ENCODE measurements at places on chromosomes 2 and 18.

DNA sequence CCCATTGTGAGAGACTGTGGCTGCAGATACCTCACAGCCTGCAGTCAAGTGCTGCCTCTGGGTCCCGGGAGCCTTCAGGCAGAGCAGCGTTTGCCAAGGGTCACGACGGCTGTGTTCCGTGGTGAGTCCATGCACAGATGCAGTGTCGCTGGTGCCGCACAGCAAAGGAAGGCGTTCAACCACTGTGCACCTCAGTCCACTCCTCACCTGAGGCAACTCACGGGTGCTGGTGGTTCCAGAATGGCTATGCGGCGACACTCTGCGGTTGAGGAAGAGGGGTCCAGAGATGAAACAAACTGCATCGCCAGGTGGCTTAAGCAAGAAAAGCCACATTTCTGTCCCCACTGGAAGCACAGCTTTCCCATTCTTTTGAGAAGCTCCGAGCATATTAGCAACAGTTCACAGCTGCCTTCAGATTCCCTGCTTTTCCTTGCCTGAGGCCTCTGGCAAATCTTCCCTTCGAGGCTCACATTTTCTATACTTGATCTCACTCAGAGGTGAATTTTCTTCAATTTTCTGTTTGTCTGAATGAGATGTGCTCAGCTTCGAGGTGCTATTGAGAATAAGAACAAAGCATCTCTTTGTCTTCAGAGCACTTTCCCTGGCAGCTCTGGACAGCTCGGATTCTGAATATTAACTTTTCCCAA is 208.8 kb upstream of the TWIST2 start:
- no peak for DNase-seq

DNA sequence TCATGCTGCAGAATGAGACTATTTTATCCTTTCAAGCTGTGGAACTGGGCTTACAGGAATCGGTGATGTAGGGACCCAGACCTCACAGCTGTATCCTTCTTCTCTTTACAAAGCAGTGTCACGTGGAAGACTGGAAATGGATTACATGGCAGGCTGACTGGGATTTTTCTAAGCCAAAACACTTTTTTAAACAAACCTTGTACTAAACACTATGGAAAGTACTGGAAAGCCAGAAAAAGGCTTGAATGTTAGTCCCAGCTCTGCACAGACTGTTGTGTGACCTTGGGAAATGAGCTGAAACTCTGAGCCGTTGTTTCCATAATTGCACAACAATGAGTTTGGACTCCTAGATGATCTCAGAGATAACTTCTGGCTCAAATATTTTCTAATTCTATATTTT is 7.6 kb upstream of the ADAM23 start:
- DNase-seq = no peak

DNA sequence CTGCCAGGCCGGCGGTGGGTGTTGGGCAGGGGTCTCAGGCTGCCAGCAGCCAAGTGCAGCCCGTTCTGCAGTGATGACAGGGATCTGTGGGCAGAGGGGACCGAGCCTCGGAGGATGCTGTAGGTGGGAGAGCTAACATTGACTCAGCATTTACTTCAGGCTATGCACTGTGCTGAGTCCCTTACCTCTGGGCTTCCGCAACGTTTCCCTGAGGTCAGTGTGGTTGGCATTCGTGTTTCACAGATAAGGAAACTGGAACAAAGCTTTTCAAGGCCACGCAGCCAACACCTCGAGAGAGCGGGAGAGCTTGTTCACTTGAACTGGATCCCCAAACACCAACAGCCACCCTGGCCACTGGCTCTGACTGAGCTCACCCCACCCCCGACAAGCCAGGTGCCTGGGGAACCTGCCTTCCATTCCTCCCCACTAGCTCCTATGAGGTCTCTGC is 839 bp upstream of the GPR148 start:
- DNase-seq = no peak

- no peak for DNase-seq
These were observed 59.4 kb downstream of the ALPK2 start for GRCh38 chr18:58569490-58569911.

DNA sequence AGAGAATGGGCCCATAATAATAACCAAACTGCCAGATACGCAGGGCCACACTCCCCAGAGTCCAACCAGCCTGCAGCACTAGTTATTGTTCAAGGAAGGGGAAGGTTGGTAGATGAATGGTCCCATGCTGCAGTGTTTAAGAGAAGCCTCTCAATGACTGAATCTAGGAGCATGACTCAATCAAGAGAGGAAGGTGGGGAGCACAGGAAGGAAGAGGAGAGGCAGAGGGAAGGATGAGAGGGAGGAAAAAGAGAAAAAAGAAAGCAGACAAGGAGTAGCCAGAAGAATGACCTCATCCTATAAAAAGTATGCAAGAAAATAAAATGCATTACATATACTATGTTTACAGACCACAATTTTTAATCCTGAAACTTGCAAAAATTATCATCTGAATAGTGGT is 174.5 kb downstream of the TCF4 start:
- DNase-seq = no peak

- DNase-seq = no peak
These were observed 45.0 kb upstream of the CYTIP start for GRCh38 chr2:157488877-157489276.

DNA sequence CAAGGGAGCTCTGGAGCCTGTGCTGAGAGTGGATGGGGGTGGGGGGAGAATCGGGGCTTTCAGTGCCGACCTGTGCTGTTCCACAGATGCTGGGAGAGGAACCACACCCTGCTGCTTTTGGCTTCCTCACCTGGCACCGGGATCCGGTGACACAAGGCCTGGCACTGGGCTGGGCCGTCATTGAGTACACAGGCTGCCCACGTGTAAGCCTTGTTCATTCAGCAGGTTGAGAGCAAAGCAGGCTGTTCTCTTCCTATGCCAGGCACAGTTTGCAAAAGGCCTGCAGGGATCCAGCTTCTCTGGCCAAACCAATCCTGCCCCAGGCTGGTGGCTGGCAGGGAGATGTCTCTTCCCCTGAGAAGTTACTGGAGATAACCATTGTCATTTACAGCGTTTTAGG is 17.1 kb downstream of the TRIB2 start:
- DNase-seq = no peak

DNA sequence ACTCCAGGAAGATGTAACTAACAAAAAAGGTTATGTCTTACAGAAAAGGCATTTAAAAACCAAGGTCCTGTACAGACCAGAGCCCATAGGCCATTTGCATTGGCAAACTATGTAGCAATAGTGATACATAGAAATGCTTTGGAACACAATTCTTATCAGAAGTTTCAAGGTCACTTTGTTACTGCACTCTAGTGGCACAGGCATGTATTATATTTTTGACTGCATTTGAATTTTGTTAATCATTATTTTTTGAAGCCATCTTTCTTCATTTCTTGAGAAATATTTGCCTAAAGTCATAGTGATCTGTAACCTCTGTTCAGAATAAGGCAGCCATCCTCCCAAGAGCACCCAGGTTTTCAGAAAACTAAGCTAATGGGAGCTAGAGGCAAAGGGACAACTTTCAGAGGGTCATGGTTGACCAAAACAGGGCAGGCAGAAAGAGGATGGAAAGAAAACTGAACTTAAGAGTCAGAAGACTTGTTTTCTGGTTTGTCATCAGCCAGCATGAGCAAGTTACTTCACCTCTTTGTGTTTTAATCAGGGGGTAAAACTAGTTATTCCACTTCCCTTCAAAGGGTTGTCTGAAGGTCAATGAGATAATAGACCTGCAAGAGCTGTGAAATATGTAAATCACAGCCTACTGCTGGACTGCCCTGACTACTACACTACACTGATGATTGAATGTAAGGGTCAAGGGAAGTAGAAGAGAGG is 41.5 kb downstream of the SLC38A11 start:
- DNase-seq = no peak

- no peak for DNase-seq
These were observed 38.2 kb downstream of the CRIM1 start for GRCh38 chr2:36393738-36394256.

DNA sequence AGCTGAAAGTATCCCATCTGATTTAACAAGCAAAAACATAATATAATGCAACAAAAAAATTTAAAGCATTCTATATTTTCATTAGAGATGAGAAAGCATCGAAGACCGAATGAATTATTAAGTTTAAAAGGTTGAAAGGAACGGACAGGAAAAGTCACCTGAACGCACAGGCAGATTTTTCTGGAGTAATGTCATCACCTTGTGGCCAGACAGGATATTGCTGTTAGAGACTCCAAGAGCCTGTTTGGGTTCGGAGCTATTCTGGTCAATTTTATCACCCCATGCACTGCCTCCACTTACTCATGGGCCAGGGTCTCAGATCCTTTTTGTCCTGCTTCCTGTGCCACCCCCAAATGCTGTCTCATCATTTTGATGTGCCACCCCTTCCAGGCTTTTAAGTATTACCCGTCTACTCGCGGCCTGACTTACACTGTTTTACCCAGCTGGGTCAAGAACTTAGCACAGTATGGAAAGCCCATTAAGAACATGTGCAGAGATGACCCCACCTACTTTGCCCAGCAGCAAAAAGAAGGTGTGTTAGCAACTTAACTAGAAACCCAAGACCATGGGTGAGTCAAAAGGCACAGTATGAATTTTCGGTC is 27.3 kb downstream of the GKN2 start:
- DNase-seq = peak; percentile 34

DNA sequence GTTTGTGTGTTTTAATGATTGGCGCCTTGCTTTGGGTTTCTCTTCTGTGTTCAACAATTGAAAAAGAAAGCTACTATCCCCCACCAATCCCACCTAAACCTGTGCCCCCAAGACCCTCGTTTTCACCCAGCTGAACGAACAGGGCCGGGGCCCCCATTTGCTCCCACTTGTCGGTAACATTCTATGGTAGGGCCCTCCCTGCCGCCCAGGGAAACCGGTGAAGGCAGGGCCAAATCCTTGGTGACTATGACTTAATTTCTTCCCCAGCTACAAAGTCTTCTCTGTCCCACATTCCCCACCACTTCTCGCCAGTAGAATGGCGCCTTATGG is 598 bp upstream of the SNRNP200 start:
- no peak for DNase-seq

DNA sequence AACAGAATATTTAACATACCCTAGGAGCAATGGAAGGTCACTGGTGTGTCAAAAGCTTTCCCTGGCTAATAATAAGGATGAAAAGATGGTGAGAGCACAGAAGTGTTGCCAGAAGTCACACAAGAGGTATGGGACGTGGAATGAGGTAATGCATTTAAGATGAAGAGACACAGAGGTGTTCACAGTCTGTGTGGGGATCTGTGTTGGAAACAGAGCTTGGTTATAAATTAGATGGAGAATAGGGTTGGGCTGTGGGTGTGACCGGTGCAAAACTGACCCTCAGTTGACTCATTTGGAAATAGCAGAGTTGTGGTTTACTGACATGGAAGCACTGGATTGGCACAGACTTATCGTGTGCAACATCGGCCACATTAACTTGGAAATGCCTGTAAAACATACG is 372.5 kb downstream of the SATB2 start:
- DNase-seq = no peak

GRCh38 chr18:10230072-10230471 is 224.4 kb upstream of the APCDD1 start:
- peak; percentile 14 for DNase-seq

- no peak for DNase-seq
These were observed 1.3 kb downstream of the PTMA start for GRCh38 chr2:231709636-231709980.

DNA sequence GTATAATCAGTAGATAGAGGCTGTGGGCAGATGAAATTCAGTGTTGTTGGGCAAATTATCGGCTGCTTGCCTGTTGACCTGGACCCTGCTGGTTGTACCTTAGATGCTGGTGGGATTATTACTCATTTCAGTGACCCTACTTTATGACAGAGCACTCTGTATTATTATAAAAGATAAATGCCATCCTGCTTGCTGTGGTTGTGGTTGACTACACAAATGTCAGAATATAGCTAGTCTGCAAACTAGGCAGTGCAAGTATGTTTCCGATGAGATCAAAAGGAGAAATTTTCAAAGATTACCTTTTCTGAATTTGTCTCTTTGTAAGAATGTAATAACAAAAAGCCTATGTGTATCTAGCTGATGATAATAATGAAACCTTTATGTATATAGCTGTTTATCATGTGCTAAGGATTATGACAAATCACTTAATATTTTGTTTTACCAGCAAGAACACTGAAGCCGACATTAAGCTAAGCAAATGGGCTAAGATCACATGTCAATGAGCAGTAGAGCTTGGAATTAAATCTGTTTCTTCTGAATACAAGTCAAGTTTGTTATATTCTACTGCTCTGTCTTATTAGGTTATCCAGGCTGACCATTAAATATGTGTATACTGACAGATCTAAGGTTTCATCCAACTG is 219.2 kb downstream of the CAMKMT start:
- DNase-seq = no peak

GRCh38 chr2:171318463-171318934 is 115.3 kb downstream of the METTL8 start:
- no peak for DNase-seq

GRCh38 chr2:222972420-222972819 is 79.6 kb upstream of the KCNE4 start:
- DNase-seq = no peak

GRCh38 chr2:233418761-233419546 is 64.7 kb downstream of the DGKD start:
- peak; percentile 77 for DNase-seq

- no peak for DNase-seq
These were observed 278.9 kb downstream of the PRKCE start for GRCh38 chr2:45930396-45930792.

DNA sequence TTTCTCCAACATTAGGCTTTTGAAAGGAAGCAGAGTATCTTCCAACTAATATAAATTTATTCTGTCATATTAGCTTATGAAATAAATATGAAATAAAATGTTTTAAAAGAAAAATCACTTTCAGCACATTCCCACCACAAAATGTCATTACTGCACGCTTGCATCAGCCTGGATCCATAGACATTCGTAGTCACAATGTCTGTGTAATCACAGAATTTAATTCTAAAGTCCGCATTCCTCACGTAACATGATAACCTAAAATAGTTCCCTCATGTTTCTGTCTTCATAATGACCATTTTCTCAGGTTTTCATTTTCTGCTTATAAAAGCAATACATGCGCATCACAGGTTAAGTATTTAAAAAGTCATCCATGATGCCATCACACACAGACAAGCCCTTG is 47.1 kb downstream of the HDAC4 start:
- DNase-seq = no peak

DNA sequence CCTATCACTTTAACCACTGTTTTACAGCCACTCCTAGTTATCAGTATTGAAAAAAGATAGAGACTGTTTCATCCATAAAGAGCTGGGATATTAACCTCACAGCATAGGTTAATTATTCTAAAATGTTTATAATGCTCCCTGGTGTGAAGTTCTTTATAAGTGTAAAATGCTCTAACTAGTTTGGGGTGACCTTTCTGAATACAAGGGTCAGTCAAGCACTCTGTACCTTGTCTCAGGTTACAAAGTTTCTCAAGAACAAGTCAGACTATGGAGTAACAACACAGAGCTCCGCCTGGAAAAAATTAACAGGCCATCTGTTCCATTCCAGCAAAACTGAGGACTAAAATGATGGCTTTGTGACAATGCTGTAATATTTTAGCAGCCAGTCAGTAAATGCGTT is 107.4 kb downstream of the NOL4 start:
- no peak for DNase-seq
